ENCODE measurements at places on chromosomes 1 and 21.

DNA sequence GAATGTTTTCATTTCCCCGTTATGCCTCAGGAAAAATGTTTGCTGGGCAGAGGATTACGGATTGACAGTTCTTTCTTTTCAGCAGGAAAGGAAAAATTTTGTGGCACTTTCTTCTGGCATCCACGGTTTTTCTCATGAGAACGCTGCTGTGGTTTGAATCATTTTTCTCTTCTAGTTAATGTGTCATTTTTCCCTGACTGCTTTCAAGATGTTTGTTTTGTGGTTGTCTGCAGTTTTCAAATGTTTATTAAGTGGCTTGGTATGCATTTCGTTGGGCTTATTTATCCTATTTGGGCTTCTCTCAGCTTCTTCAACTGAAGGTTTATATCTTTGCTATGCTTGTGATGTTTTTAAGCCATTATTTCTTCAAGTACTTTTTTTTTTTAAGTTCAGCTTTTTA lies 359.0 kb downstream of the RGS7 start:
- DNase-seq: no peak

DNA sequence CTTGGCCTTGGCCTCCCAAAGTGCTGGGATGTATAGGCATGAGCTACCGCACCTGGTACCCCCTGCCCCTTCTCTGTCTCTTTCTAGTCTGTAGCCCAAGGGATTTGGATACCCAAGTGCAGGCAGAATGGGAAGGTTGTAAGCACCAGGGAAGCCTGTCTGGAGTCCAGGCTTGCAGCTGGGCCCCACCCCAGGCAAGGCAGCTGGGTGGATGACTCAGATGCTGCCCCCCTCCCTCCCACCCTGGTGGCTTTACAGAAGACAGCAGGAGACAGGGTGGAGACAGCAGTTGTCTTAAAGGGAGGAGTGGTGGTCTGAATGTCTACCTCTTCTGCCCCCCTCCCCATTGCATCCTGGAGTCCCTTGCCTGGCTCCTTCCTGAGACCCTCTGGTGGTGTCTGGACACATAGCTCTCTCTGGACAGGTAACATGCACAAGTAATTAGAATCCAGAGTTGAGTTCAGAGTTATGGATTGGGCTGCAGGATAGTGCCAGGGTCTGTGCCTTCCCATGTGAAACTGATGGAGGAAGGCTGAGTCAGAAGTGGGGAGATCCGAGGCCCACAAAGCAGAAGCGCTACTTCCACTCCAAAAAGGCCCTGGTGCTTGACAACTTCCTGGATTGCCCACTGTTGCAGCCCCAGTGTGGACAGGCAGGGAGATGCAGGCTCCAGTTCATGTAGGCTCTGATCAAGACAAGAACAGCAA lies 5.1 kb downstream of the LMNA start:
- DNase-seq: no peak

- DNase-seq: no peak
Observed at GRCh38 chr1:111422546-111423391, 4.8 kb downstream of the OVGP1 start.

- no peak for DNase-seq
Observed at GRCh38 chr1:104787866-104788510, 1038.3 kb downstream of the AMY1C start.

DNA sequence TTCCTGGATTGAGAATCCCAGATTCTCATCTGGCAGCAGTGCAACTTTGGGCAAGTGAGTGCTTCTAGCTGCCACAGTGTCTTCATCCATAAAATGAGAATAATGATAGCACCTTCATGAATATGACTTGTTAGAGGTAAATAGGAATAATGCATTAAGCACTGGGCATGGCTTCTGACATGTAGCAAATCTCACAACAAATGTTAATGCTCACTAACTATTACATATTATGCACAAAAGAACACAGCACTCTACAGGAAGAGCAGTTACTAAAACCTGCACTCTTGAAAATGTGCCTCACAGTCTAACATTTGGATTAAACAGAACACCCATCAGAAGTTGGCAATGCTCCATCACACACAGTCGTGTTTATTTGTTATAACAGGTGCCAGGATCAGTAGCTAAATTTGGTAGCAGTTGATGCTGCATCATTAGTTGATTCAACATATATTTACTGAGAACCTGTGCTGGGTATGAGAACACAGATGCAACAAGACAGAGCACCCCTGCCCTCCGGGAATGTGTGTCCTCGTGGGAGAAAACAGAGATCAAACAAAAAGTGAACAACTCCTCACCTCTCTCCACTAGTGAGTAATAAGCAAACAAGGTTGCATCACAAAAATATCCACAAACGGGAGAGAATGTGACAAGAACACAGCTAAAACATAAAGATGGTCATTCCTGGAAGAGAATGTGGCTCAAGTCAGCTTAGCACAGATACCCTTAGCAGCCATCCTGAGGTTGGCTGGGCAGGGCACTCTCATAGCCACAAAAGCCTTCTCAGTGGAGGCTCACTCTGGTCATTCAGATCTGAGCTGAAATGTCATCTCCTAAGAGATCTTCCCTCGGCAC lies 26.2 kb upstream of the LBR start:
- no peak for DNase-seq

- no peak for DNase-seq
Observed at GRCh38 chr1:21653744-21654100, 15.4 kb downstream of the RAP1GAP start.

DNA sequence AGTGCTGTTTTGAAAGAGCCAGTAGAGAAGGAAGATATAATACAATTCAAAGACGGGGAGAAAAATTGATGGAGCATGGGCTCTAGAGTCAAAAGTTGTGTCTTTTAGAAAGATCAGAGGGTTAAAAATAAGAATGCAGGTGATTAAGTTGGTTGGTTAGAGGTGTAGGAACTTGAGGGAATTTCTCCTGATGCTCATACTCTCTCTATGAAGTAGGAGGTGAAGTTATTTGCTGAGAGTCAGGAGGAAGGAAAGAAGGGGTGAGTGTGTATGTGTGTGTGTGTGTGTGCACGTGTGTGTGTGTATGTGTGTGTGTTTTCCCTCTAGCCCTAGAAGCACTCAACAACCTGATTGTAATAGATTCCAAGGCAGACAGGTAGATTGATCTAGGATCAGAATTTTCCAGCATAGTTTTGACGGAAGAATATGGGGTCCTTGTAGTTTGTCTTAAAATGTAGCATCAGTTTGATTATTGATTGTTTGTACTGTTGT lies 88.3 kb upstream of the MACF1 start:
- no peak for DNase-seq

- no peak for DNase-seq
Observed at GRCh38 chr21:35367553-35367952, 318.5 kb upstream of the RUNX1 start.

DNA sequence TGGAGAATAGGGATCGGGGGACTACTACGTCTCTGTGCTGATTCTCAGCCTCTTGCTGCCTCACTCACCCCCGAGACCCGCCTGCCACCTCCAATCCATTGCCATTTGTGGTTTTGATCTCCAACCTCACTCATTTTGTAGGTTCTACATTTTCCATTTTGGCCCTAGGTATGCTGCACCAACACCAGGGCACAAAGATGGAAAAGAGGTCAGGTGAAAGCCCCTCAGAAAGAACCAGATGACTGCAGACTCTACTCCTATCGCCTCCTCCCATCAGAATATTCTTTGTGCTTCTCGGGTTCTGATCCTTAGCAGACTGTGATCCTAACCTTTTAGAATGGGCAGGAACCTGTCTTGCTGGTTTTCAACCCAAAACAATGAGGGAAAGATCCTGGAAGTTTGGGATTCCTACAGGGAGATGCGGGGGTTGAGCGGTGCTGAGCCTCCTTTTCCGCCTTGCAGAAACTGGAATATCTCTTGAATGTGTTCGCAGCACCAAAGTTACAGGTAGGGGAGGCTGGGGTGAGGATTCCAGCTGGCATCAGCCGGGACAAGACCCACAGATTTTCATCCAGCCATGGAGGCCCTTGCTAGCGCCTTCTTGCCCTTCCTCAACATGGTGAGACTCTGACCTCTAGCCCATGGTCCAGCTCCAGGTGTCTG lies 53.1 kb downstream of the RHBG start:
- no peak for DNase-seq

DNA sequence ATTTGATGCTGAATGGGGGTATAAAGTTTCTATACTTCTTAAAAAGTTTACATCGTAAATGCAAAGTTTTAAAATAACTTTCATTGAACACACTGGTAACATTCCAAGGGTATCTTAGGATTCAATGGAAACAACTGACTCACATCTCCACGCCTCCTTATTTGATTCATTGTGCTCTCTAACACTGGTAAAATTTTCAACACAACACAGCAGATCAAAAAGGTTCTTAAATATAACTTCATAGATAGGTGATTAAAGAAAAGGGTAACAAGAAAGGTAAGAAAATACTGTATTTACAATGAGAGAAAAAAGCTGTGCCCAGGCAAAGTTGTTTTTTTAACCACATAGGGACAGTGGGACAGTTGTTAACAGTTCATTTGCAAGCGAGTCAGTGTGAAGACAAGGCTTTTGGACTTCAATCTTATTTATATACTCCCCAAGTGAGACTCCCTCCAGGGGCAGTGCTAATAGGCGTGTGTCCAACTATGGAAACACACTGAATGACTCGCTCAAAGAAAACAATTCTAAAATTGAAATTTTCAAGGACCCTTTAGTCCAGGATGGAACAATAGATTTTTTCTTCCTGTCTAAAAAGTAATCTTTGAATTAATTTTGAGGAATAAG lies 140.5 kb downstream of the TIAM1 start:
- DNase-seq: no peak

GRCh38 chr1:244012202-244012601 lies 38.9 kb upstream of the ZBTB18 start:
- no peak for DNase-seq

- DNase-seq: no peak
Observed at GRCh38 chr1:65949933-65950332, 157.2 kb downstream of the PDE4B start.

GRCh38 chr1:229759037-229759435 lies 133.0 kb downstream of the URB2 start:
- DNase-seq: no peak

GRCh38 chr1:199691540-199691939 lies 336.0 kb upstream of the NR5A2 start:
- no peak for DNase-seq

DNA sequence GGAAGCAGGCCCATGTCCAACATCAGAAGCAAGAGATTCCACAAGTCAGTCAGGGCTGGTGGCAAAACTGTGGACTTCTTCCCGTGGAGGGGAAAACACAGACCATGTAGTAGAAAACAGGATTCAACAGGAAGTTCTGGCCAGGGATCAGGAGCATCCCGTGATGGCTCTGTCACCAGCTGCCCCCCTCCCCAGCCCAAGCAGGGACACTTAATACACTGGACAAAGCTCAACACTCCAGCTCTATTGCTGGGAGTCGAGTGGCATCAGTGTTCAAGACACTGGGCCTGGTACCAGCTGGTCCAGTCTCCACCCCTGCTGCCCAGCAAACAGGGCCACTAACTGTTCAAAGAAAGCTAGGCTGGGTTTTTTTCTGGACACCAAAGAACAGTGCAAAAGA lies 3.7 kb downstream of the SLC45A3 start:
- DNase-seq: no peak

DNA sequence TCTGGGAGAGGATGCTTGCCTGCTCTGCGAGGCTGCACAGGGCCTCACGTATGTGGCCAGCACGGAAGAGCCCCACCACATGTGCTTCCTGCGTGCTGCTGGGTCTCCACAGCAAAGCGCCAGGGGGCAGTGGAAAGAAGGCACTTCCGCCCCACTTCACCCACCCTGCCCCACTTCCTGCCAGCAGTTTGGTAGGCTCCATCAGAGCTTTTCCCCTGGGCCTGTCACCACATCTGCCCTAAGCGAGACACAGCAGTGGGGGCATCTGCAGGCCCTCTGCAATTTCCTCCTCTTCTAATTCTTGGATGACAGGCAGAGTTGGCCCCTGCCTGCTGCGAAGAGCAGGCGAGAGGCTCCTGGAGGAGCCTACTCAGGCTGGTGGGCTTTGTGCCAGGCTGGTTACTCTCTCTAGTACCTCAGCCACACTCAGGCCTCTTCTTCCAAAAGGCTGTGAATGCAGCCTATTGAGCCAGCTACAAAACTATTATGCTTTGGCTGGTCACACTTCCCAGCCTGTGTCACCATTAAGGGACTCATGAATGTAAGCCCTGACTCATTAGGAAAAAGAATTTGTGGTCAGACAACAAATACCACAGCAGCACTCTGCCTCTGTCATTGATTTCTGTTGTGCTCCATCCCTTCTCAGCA lies 25.0 kb downstream of the CD244 start:
- peak; percentile 19 for DNase-seq

- no peak for DNase-seq
Observed at GRCh38 chr1:164602480-164603093, 43.6 kb downstream of the PBX1 start.
